ENCODE measurements at places on chromosomes 3 and 15. TPM values are rescaled to one million over a fixed set of nuclear protein-coding genes. Genes with fewer than 3 reads are reported as not detected.

TGM4 gene
- total RNA-seq, result not detected

FBXW12 gene
- not detected for total RNA-seq

HSPBAP1 gene
- total RNA-seq, result 8.4 TPM

DNA sequence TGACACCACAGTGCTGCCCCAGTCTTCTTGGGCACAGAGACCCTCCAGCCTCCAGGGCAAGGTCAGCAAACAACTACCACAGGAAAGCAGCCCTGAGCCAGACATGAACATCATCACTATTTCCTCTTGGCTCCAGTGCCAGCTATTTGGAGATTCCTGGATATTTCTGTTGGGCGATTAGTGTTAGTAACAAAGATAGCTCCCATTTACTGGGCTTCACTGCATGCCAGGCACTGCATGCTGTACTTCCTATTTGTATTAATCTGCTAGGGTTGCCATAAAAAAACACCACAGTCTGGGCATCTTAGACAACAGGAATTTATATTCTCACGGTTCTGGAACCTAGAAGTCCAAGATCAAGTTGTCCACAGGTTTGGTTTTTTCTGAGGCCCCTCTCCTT, 255.1 kb upstream of the STT3B start:
- no peak for DNase-seq

- no peak for DNase-seq
Observed at GRCh38 chr3:191770541-191770940, 309.6 kb downstream of the PYDC2 start.

FSIP1 gene
- total RNA-seq, result 0.56 TPM

DNA sequence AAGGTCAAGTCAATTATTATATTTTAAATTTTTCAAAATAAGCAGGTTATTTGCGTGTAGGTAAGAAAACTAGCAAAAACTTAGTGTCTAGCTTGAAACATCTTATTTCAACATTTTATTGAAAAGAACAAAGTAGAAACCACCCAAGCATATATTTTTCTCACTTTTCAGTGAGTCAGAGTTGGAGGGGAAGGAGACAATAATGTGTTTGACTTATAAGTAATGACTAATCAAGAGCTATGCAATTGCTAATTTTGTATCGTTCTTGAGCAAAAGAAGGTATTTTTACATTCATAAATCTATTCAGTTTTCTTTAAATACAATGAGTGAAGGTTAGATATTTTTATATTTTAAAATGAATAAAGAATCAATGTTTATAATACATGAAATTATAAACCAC, 54.4 kb upstream of the P2RY1 start:
- no peak for DNase-seq

ACP3 gene
- total RNA-seq, result not detected

DNA sequence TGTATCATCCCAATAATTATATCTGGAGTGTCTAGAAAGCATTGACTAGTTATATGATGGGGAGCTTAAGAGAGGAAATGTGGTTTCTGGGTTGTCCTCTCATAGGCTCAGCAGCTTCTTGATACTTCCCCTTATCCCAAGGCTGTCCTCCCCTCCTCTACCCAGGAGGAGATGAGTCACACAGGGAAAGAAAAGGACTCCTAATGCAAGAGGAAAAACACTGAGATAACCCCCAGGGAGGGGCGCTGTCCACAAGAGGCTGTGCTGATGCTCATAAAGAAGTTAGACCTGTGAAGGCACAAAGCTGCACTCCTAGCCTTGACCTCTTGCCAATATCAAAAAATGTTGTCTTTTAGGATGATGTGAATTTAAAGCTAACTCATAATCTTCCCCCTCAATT, 28.8 kb upstream of the GYG1 start:
- no peak for DNase-seq

DNA sequence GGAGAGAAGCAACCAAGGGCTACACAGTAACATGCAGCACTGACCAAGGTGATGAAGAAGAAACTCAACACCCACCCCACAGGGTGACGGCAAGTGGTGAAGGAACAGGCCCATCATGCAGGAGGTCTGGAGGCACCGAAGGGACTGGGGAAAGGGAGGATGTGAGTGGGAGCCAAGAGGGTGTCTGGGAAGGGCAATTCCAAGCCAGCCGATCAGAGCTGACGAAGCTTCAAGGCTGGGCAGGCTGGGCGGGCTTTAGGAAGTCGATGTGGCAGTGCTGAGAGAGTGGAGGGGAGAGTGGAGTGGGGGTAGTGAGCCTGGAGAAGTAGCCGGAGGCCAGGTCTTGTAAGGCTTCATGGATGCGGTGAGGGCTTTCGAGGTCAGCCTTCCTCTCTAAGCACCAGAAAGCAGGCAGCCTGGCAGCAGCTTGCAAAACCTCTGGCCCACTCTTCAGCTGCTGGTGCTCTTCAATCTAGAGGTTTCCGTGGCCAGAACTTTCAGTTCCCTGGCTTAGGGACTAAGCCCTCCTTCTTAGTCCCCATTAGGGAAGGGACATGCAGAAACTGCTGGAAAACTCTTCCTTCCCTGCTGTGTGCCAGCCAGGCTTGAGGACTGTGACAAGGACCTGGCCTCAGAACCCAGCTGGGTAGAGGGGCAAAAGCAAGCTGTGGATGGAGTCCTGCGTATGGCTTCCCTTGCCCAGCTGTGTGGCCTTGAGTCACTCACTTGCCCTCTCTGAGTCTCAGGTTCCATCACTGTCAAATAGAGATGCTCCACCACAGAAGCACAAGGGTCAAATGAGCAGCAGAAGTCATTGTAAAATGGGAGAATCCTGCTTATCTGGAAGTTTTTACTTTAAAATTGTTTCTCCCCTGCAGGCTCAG, 72.1 kb downstream of the TLE3 start:
- no peak for DNase-seq

DNA sequence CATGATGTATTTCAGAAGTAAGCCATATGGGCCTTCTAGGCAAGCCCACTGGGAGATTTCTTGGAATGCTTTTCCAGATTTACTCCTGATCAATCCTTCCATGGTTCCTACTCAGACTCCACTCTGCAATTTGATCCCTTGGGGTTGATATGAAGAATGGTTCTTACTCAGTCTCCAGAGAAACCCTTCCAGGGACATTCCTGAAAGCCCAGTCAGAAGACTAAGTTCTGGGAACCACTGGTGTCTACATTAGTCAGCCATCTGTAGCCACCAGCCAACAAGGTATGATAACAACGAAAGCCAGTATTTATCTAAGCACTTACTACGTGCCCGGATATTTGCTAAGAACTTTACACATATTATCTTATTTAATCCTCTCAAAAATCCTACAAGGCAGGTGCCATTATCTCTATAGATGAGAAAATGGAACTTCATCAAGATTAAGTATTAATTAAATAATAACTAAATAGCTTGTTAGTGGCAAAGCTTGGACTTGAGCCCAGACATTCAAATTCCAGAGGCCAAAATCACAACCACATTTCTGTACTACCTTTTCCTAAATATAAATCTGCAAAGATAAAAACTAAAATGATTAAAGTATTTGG, 32.7 kb downstream of the ZNF385D start:
- no peak for DNase-seq

DNA sequence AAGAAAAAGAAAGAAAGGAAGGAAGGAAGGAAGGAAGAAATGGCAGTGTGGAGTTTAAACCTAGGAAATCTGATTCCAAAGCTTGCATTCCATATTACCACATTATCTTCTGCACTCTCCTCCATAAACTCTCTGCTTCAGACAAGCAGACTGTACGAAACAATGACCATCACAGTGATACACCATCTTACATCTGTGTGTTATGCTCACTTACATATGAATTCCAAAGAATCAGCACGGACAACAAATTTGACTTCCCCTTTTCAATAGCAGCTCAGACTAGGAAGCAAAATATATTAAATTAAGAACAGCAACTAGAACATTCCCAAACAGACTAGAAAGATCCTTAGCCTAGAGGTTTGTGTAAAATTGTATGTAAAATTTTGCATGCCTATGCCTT, 18.0 kb upstream of the PPM1L start:
- no peak for DNase-seq

DNA sequence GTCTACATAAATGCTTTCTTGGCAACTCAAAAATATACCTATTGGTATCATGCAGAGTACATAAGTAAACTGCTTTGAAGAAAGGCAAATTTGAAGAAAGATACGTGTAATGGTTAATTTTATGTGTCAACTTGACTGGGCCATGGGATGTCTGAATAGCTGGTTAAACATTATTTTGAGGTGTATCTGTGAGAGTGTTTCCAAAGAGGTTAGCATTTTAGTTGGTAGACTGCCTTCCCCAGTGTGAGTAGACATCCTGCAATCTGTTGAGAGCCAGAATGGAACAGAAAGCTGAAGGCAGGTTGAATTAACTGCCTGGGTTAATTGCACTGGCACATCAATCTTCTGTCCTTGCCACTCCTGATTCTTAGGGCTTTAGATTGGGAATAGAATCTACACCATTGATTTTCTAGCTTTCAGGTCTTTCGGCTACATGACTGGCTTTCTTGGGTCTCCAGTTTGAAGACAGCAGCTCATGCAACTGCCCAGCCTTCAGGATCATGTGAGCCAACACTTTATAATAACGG, 98.3 kb downstream of the CMSS1 start:
- no peak for DNase-seq

DNA sequence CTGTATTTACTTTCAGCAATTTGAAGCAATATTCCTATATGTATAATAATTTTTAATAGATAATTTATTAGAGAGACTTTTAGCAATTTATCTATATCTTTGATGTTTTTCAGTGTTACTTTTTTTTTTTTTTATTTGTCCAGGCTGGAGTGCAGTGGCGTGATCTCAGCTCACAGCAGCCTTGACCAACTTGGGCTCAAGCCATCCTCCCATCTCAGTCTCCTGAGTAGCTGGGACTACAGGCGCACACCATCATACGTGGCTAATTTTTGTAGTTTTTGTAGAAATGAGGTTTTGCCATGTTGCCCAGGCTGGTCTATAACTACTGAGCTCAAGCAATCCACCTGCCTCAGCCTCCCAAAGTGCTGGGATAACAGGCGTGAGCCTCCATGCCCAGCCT, 25.3 kb upstream of the SLTM start:
- DNase-seq, result no peak

ZWILCH gene
- 35.6 TPM for total RNA-seq

MYZAP gene
- not detected for total RNA-seq

MITF gene
- not detected for total RNA-seq

DNA sequence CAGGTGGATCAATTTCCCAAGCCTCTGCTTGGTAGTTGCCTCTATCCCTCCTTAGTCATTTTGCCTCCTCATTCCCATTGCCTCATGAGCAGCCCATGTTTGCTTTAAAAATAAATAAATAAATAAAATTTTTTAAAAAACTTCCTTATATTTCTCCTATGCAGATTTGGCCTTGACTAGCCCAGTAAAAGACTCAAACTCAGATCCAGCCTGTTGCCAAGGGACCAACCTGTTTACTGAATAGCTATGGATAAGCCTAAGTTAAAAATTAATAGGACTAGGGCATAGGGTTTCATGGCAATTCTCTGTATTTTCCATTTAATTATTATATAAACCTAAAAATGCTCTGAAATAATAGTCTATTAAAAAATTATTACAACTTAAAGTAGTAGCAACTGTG, 384.4 kb downstream of the RSL24D1 start:
- no peak for DNase-seq

DNA sequence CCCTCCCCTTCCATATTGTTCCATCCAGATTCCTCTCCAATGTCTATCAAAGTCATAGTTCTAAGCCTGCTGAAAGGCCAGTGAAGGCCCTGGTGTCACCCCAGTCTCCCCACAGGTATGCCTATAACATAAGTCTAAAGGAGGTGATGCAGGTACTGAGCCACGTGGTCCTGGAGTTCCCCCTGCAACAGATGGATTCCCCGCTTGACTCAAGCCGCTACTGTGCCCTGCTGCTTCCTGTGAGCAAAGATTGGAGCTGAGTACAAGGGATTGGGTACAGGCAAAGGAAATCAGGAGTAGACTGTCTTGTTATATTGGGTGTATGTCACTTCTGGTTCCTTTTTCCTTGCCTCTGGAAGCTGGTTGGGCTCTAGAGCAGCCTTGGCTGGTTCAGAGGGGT, 8.2 kb downstream of the EIF2B5 start:
- no peak for DNase-seq

DNA sequence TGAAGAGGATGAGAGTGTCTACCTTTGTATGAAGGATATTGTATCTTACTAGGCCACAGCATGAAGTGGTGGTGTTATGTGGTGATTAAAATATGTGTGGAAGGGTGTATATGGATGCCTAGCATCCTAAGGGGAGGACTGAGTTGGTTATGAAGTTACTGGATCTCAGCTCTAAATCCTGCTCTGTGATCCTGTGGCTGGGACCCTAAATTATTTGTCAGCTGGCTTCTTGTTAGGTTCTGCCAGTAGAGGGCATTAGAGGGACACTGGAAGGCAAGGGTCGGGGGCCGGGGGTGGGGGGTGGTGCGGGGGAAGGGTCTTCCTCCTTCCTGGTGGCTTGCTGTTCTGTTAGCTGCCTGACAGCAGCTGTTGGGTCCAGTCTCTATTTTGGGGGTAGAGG, 34.9 kb downstream of the MORF4L1 start:
- DNase-seq, result no peak

GRCh38 chr3:88988906-88989305, 118.5 kb upstream of the EPHA3 start:
- no peak for DNase-seq

DNA sequence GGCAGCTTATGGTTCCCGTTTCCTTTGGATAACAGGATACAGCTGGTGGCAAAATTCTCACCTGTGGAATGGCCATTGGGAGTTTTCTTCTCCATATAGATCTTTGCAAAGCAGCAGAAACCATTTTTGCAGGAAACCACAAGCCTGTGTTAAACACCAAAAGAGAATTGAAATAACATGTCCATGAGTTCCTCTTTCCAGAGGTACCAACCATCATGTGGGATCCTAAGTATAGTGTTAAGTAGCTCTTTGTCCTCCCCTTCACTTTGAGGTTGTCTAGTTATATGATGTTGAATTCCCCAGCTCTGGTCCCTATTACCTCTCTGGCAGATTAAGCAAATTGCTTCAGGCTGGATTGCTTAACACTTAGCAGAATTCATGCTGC, 94.9 kb downstream of the AKAP13 start:
- no peak for DNase-seq

- no peak for DNase-seq
Observed at GRCh38 chr3:86733257-86733656, 257.7 kb downstream of the VGLL3 start.

DNA sequence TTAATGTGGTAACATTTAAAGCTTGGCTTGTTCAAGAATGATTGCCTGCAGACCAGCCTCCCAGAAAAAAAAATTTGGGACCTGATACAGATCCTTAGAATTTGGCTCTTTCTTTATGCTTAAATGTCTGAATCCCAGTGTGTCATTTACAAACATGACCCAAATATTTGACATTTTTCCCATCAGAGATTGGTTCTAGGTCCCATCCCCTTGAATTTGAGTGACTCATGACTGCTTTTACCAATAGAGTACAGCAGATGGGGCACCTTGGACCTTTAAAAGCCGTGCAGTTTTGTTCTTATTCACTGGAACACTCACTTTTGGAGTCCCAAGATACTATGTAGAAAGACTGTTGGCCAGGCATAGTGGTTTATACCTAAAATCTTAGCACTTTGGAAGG, 231.6 kb downstream of the ZIC1 start:
- no peak for DNase-seq
